Bone marrow (tissue), 2 donors: ENCODE measurements at places on chromosomes 16 and 17.

DNA sequence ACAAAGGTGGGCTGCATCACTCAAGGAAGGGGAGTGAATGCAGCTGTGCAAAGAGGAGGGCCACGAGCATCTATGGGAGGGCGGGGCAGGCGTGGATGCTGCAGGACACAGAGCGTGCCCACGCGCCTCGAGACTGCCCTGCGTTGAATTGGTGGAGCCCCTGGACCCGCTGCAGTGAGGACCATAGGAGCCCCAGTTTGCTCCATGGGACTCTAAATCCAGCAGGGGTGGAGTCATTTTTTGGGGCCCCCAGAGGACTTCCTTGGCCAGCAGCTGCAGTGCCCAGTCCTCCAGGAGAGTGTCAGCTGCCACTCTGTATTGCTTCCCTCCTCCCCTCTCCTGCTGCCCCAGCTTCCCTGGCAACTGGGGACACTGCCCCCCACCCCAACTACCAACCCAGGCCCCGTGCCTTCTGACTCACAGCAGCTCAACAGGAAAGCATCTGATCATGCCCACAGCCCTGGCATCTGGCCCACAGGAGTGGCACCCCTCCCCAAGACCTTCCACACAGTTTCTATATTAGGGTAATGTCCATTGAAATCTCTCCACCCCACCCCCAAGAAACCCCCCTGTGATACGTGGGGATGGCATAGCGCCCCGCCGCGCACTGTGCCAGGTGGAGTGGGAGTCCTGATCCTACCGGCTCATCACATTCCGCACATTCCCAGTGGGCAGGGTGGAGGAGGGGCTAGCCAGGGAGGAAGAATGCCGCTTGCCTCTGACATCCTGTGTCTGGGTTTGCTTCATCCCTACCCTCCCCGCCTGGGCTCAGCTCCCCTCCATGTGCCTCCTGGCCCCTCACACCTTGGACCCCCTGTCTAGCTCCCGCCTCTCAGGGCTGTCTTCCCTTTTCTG is 27.8 kb upstream of the ITGA3 start:
- no peak for DNase-seq

GRCh38 chr17:70205401-70205800 is 36.1 kb downstream of the KCNJ2 start:
- DNase-seq: no peak

- peak; percentile 44 for DNase-seq
Measured at GRCh38 chr16:4692460-4693295, 684 bp upstream of the NUDT16L1 start.

- DNase-seq: peak; percentile 55
Measured at GRCh38 chr16:50038756-50039529, 13.9 kb downstream of the CNEP1R1 start.

DNA sequence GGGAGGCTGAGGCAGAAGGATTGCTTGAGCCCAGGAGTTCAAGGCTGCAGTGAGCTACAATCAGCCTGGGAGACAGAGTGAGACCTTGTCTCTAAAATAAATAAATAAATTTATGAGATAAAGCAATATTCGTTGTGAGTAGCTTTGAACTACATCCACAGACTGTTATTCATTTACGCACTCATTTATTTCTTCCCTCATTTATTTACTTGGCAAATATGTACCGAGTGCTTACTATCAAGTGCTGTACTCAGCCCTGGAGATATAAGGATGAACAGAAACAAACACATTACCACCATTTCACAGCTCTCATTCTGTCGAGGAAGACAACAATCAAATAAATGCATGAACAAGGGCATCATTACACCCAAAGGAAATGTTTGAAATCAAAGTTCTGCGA is 24.7 kb upstream of the UMOD start:
- no peak for DNase-seq

DNA sequence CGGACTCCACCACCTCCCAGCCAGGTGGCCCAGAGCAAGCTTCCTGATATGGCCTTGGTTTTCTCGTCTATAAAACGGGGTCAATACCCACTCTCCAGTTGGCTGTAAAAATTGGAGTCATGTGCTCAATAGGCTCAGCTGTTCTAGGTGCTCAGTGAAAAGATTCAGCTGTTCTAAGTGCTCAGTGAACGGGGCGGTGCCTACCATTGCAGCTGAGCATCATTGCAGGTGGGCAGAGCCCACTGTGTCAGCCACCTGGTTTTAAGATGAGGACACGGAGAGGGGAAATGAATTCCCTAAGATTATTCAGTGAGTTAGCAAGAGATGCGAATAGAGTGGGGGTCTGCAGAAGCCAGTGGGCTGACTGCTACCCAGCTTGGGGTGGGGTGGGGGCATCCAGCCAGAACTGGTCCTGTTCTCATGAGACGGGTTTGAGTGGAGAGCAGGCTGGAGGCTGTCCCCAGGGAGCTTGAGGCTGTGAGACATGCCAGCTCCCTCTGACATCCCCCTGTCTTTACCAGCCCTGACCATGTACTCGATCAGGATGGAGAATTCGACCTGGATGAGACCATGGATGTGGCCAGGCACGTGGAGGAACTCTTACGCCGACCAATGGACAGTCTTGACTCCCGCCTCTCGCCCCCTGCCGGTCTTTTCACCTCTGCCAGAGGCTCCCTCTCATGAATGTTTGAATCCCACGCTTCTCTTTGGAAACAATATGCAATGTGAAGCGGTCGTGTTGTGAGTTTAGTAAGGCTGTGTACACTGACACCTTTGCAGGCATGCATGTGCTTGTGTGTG is 21.9 kb downstream of the STAT5A start:
- no peak for DNase-seq

- peak; percentile 39 for DNase-seq
Measured at GRCh38 chr17:83079352-83079747, at the start of gene METRNL. METRNL (plus strand) TSS chr17:83079609; CDS start chr17:83079816, 207 bp downstream.

DNA sequence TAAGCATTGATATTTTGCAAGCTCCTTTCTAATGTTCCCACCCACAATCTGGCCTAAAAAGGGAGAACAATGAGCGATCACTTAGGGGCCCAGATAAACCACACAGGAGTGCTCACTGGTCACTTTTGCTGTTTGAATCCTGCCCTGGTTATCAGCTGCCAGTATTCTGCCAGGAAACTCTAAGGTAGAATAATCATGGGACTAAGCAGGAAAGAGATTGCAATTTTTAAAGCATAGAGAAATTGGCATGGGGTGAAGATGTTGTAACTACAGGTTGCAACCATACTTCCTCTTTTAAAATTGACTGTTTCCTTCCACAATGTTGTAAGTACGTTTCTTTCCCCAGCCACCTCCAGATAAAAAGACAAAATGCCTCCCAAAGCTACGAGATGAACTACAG is 251.2 kb upstream of the CDH11 start:
- no peak for DNase-seq

DNA sequence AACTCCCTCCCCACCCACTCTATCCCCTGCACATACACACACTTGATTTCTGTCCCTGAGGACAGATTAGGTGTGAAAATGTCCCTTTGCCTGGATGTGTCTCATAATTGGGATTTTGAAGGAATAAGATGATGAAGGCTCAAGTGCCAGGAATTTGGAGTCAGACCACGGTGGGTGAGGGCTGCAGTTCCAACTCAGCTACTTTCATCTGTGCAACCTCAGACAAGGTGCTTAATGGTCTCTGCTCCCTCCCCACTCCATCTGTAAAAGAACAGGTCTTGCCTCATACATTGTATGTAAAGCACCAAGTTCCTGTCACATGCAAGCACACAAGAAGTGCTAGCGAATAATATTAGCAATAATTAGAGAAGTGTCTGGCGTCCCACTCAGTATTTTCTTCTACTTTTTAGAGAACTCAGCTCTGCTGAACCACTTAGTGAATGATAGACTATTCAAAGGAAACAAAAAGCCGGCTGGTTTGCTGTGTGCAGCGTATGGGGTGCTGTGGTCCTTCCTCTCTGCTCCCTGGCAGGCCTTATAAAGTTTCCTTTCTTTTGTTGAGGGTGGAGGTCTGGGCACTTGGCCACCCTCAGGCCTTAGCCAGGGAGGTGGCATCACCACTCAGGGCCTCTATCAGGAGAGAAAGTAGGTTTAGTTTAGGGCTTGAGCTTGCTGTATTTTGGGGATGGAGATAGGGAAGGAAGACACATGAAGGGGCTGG is 6.4 kb downstream of the TBX4 start:
- no peak for DNase-seq

DNA sequence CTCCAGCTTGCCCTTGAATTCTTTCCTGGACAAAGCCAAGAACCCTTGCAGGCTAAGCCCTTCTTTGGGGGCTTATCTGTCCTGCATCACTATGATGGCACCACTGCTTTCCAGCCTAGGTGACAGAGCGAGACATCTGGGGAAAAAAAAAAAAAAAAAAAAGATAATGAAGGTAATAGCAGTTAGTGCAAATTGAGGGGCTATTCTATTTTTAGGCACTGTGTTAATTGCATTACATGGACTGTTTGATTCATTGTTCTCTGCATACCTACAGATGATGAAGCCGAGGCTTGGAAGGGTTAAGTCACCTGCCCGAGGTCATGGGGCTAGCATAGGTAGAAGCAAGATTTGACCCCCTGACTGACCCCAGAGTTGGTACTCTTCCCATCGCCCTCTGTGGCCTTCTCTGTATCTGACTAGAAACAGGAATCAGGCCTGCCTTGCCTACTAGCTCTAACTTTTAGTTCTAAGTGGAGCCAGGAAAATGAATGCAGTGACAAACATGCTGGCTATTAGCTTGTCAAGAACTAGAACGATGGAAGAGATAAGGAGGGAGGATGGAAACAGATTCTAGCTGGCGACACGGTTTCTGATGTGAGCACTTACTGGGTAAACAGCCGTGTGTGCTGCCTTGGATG is 312.1 kb downstream of the SNX29 start:
- DNase-seq: no peak

- no peak for DNase-seq
Measured at GRCh38 chr16:734981-735881, 5.6 kb downstream of the CIAO3 start.
